ENCODE measurements at places on chromosomes 3 and 15.
A peak's percentile ranks its signal among the peaks of the same experiment; 100 is the strongest.

DNA sequence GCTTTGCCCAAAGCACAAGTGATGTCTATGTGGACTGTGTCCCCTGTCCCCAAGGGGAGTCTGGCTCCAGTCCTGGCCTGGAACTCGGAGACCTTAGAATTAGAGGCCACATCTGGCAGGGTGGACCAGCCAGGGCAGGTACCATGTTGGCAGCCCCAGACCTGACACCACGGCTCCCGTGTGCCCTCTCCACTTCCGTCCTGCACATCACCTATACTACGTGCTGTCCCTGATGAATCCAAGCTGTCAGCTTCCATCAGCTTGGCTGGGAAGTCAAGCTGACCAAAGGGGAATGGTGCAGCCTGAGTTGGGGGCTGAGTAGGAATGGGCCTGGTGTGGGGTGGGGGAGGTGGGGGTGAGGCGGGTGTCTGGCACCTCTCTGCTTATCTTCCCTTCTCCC, 15.3 kb downstream of the C15orf39 start:
- no peak overlapping the region for H3K4me3 ChIP-seq
- no peak overlapping the region for H3K27ac ChIP-seq
- no peaks in the 10 kb centered on the region for H3K27me3 ChIP-seq

- no peaks in the 10 kb centered on the region for H3K36me3 ChIP-seq
- no peak for DNase-seq
- no peak overlapping the region for H3K4me3 ChIP-seq
- no peaks in the 10 kb centered on the region for H3K27me3 ChIP-seq
Measured at GRCh38 chr15:38849046-38849445, 284.4 kb upstream of the RASGRP1 start.

DNA sequence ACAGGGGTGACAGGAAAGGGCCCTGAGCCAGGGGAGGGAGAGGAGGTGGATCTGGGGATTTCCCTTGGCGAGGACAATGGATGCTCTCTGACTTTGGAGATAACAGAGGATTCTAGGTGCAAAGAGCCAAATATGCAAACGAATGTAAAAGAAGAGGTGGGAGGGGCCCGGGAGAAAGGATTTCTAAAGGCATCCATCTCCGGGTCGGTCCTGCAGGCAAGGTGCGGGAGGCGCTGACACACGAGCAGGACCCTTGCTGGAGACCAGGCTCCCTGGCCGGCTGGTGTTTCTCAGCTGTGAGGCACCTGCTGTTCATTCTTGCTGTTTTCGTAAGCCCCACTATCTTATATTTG, 115.2 kb upstream of the TLE3 start:
- no peaks in the 10 kb centered on the region for H3K4me1 ChIP-seq
- no peaks in the 10 kb centered on the region for H3K36me3 ChIP-seq
- H3K27me3 ChIP-seq: no peaks in the 10 kb centered on the region

- peaks cover 11% of the 10 kb centered on the region for H3K36me3 ChIP-seq
- peaks cover 10% of the 10 kb centered on the region for H3K4me1 ChIP-seq
- no peak overlapping the region for H3K27ac ChIP-seq
- H3K27me3 ChIP-seq: no peaks in the 10 kb centered on the region
Measured at GRCh38 chr15:52282418-52282817, 13.2 kb downstream of the MYO5C start.

GRCh38 chr3:52484680-52485461, 10.3 kb upstream of the STAB1 start:
- H3K27ac ChIP-seq: no peak overlapping the region
- DNase-seq: no peak
- no peaks in the 10 kb centered on the region for H3K36me3 ChIP-seq
- H3K4me3 ChIP-seq: no peak overlapping the region
- no peaks in the 10 kb centered on the region for H3K4me1 ChIP-seq

DNA sequence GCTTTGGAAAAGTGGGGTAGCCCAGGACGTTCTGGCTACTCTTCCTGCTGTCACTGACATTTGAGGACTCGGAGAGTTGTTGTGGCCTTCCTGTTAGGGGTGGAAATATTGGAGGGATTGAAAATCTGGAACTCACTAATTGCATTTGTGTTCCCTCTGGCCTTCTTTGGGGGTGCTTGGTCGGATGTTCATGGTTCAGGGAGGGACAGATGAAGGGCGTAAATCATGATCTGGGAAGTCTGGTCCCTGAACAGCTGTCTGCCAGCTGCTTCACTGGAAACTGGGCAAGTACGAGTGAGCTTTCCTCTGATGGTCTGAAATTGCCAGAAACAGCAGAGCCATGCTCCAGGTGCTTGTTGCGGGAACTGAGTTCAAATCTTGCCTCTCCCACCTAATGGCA, 327.8 kb upstream of the C2CD4B start:
- no peak overlapping the region for H3K4me3 ChIP-seq
- H3K27ac ChIP-seq: no peak overlapping the region
- DNase-seq: no peak
- H3K4me1 ChIP-seq: peaks cover 3% of the 10 kb centered on the region
- no peaks in the 10 kb centered on the region for H3K27me3 ChIP-seq

DNA sequence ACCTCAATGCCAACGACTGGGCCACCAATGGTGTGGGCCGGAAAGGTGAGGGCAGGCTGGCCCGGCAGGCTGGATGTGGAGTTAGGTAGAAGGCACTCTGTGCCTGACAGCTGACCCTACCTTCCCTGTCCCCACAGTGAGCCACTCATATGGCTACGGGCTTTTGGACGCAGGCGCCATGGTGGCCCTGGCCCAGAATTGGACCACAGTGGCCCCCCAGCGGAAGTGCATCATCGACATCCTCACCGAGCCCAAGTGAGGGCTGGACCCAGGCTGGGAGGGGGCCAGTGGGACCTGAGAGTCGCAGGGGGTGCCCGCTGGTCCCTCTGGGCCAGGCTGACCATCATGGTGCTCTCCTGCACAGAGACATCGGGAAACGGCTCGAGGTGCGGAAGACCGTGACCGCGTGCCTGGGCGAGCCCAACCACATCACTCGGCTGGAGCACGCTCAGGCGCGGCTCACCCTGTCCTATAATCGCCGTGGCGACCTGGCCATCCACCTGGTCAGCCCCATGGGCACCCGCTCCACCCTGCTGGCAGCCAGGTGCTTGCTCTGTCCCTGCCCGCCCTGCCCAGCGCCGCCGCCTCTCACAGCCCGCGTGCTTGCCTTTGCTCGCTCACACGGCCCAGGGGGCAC, 4.5 kb upstream of the FES start:
- H3K27ac ChIP-seq: no peak overlapping the region
- DNase-seq: no peak
- H3K27me3 ChIP-seq: no peaks in the 10 kb centered on the region
- H3K4me3 ChIP-seq: no peak overlapping the region

GRCh38 chr3:47485812-47486211, 10.1 kb upstream of the SCAP start:
- no peaks in the 10 kb centered on the region for H3K4me1 ChIP-seq
- no peak overlapping the region for H3K4me3 ChIP-seq
- no peak for DNase-seq
- no peak overlapping the region for H3K27ac ChIP-seq
- no peaks in the 10 kb centered on the region for H3K27me3 ChIP-seq
- H3K36me3 ChIP-seq: no peaks in the 10 kb centered on the region

DNA sequence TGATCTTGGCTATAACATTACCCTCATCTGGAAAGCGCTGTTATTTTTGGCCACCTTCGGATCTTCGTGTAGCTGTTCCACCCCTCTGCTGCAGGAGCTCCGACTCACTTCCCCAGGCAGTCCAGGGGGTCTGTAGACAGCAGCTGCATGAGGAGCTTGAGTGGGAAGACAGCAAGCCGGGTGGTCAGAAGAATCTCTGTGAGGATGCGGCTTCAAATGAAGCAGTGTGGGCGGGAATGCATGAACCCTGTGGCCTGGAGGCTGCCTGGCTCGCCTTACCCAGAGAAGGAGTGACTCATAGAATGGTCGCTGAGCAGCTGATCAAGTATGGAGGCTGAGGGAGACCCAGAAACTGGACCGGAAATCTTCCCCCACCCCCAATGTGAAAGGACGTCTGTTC, 45.2 kb upstream of the NR2F2 start:
- peak overlapping the region; percentile 20 for H3K27ac ChIP-seq
- peaks cover 25% of the 10 kb centered on the region for H3K36me3 ChIP-seq
- peaks cover 3% of the 10 kb centered on the region for H3K4me1 ChIP-seq
- no peaks in the 10 kb centered on the region for H3K27me3 ChIP-seq
- peak; percentile 33 for DNase-seq

GRCh38 chr3:157310329-157311052, 126.2 kb upstream of the PTX3 start:
- no peak overlapping the region for H3K27ac ChIP-seq
- H3K4me3 ChIP-seq: no peak overlapping the region
- H3K27me3 ChIP-seq: no peaks in the 10 kb centered on the region
- DNase-seq: no peak

GRCh38 chr15:63999177-63999576, 47.1 kb downstream of the DAPK2 start:
- peak; percentile 46 for DNase-seq
- no peak overlapping the region for H3K4me3 ChIP-seq
- H3K4me1 ChIP-seq: peaks cover 9% of the 10 kb centered on the region
- H3K27ac ChIP-seq: no peak overlapping the region
- no peaks in the 10 kb centered on the region for H3K36me3 ChIP-seq

DNA sequence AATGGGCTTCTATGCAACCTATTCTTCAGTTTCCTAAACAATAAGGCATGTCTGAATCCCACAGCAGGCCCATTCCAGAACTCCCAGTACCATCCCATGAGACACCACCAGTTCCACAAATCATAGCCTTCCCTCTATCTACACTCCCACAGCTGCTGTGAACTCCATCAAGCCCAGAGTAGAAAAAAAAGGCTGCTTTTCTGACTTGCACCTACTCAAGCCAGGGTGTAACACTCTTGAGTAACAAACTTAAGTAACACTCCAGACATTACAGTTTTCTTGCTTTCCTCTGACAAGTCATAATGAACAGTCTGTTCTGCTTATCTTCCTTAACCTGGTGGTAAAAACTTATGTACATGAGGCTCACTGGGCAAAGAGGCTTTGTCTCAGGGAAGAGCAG, 283.1 kb downstream of the NFKBIZ start:
- no peak overlapping the region for H3K27ac ChIP-seq
- no peak overlapping the region for H3K4me3 ChIP-seq
- DNase-seq: no peak
- H3K27me3 ChIP-seq: no peaks in the 10 kb centered on the region
- H3K4me1 ChIP-seq: no peaks in the 10 kb centered on the region
- no peaks in the 10 kb centered on the region for H3K36me3 ChIP-seq

GRCh38 chr3:57354768-57355167, 62.3 kb upstream of the ASB14 start:
- H3K27me3 ChIP-seq: no peaks in the 10 kb centered on the region
- H3K36me3 ChIP-seq: no peaks in the 10 kb centered on the region
- DNase-seq: no peak
- no peak overlapping the region for H3K4me3 ChIP-seq
- no peak overlapping the region for H3K27ac ChIP-seq

GRCh38 chr3:108513961-108514360, 3.6 kb upstream of the MYH15 start:
- DNase-seq: no peak
- no peaks in the 10 kb centered on the region for H3K27me3 ChIP-seq
- H3K27ac ChIP-seq: no peak overlapping the region
- no peak overlapping the region for H3K4me3 ChIP-seq

DNA sequence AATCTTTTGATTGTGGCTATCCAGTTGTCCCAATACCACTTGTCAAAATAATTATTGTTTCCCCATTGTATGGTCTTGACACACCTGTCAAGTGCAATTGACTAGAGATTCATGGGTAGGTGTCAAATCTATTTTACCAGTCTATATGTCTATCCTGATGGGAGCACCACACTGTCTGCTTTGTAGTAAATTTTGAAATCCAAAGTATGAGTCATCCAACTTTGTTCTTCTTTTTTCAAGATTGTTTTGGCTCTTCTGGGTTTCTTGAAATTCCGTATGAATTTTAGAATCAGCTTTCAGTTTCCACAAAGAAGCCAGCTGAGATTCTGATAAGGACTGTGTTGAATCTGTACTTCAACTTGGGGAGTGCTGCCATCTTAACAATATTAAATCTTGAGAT, 71.9 kb downstream of the CSNK1G1 start:
- H3K27ac ChIP-seq: no peak overlapping the region
- H3K36me3 ChIP-seq: no peaks in the 10 kb centered on the region
- no peak for DNase-seq
- no peak overlapping the region for H3K4me3 ChIP-seq

GRCh38 chr3:14082108-14082657, 42.5 kb downstream of the CHCHD4 start:
- H3K27ac ChIP-seq: no peak overlapping the region
- no peak for DNase-seq
- H3K27me3 ChIP-seq: no peaks in the 10 kb centered on the region
- no peaks in the 10 kb centered on the region for H3K4me1 ChIP-seq

DNA sequence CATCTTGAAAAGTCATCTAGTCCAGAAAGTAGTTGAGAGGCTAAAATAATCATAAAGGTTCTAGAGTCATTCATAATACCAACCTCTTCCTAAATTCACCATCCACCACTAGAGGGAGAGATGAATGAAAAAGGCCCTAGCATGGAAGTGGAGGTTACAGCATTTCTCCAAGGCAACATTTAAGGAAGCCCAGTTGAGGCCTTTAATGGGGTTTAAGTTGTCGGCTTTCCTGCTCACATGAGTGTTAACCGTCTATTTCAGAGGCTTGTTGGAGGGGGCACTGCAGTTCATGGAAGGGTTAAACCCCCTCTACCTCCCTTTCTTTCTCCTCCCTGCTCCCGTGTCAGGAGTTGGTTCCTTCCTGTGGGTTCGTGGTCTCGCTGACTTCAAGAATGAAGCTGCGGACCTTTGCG, 3.8 kb upstream of the SLCO3A1 start:
- no peak overlapping the region for H3K27ac ChIP-seq
- H3K4me3 ChIP-seq: no peak overlapping the region
- H3K36me3 ChIP-seq: no peaks in the 10 kb centered on the region
- H3K27me3 ChIP-seq: no peaks in the 10 kb centered on the region
- DNase-seq: no peak

DNA sequence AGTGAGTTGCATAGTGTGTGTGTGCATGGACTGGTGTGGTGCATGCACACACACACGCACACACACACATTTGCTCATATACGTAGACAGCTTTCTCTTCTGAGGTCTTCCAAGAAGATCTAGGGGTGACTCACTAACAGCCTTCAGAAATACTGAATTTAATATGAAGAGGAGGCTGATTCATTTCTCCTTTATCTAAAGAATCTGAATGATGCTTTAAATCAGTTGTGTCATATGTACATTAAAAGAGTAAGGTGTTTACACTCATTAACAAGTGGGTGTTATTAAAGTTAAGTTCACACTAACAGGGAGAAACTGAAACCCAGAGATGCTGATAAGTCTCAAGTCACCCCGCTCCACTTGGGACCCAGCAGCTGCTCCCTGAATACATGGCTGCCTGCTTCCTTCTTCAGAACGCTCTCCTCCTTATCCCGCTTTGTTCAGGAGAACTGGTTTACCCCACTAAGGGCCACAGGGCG, 22.0 kb downstream of the TMPRSS7 start:
- H3K36me3 ChIP-seq: no peaks in the 10 kb centered on the region
- no peaks in the 10 kb centered on the region for H3K4me1 ChIP-seq
- DNase-seq: no peak
- H3K4me3 ChIP-seq: no peak overlapping the region
- no peaks in the 10 kb centered on the region for H3K27me3 ChIP-seq

- H3K27me3 ChIP-seq: no peaks in the 10 kb centered on the region
- H3K36me3 ChIP-seq: no peaks in the 10 kb centered on the region
- DNase-seq: no peak
Measured at GRCh38 chr15:69704229-69704628, 251.6 kb downstream of the RPLP1 start.

GRCh38 chr3:134375582-134376384, 1.5 kb upstream of the AMOTL2 start:
- no peak overlapping the region for H3K4me3 ChIP-seq
- peak overlapping the region; percentile 30 for H3K27ac ChIP-seq
- H3K27me3 ChIP-seq: no peaks in the 10 kb centered on the region
- H3K36me3 ChIP-seq: peaks cover 7% of the 10 kb centered on the region
- no peak for DNase-seq
- peaks cover 35% of the 10 kb centered on the region for H3K4me1 ChIP-seq
